Stimulated activated CD4-positive, alpha-beta T cell treated with anti-CD3 and anti-CD28 coated beads, Interleukin-4, amount 100 ng/mL, for 4 hours (primary cell): ENCODE measurements at places on chromosomes 5 and 9.

GRCh38 chr5:177496727-177497291, 595 bp downstream of the PDLIM7 start:
- DNase-seq: no peak

DNA sequence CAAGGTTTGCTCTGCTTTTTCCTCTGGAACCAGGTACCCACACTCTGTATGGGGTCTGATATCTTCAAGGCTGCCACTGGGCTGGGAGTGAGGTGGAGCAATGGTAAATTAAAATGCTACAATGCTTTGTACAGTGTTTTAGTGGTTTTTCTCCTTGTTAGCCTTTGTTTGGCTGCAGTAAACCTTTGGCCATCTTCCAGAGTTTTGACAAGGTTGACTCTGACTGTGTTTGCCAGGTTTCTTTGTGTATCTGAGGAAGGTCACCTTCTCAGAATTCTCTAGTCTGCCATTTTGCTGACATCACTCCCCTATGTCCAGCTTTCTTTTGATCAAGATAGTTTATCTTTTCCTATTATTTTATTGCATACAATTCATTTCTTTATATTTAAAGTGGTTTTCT, 11.2 kb downstream of the SPATA31D1 start:
- no peak for DNase-seq

- DNase-seq: no peak
Observed at GRCh38 chr5:107875833-107876232, 205.1 kb upstream of the EFNA5 start.

GRCh38 chr5:10586555-10586954, 22.7 kb downstream of the ANKRD33B start:
- no peak for DNase-seq

DNA sequence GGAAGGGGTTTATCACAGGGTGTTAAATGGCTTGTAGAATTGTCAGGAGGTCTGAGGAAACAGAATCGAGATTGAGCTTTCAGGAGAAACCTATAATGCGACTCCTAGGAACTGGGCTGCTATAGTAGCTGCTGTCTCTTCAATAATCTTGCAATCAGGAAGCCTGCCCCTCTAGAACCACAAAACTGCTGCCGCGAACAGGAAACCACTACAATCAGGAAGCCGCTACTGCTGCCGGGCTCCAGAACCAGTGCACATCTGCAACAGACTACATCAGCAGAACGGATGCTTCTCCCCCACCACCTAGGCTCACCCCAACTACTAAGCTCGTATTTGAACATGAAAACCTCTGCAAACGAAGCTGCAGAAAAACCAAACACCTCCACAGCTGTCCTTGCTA, 31.6 kb downstream of the TNFSF8 start:
- DNase-seq: peak; percentile 75

GRCh38 chr5:170219615-170220014, 13.2 kb upstream of the C5orf58 start:
- no peak for DNase-seq

- DNase-seq: peak; percentile 50
Observed at GRCh38 chr5:168679515-168679920, 100.3 kb upstream of the PANK3 start.

DNA sequence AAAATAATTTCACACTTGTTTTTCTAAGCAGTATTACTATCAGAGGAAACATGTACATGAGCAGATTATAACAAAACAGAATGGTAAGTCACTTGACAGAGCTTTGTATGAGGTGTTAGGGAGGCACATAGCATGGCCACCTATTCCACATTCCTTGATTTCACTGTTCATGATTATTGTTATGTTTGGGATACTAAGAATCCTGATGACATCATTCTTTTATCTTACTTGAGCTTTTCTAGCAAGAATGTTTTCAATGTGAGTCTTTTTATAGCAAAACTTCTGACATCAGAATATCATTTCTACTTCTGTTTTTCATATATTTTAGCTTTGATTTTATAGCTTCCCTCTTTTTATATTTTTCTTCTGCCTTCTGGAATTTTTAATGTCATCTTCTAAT, 208.2 kb downstream of the DMRTA1 start:
- DNase-seq: no peak

GRCh38 chr9:36945999-36946398, 88.1 kb downstream of the PAX5 start:
- no peak for DNase-seq
